ENCODE measurements at places on chromosomes 13 and 19.

DNA sequence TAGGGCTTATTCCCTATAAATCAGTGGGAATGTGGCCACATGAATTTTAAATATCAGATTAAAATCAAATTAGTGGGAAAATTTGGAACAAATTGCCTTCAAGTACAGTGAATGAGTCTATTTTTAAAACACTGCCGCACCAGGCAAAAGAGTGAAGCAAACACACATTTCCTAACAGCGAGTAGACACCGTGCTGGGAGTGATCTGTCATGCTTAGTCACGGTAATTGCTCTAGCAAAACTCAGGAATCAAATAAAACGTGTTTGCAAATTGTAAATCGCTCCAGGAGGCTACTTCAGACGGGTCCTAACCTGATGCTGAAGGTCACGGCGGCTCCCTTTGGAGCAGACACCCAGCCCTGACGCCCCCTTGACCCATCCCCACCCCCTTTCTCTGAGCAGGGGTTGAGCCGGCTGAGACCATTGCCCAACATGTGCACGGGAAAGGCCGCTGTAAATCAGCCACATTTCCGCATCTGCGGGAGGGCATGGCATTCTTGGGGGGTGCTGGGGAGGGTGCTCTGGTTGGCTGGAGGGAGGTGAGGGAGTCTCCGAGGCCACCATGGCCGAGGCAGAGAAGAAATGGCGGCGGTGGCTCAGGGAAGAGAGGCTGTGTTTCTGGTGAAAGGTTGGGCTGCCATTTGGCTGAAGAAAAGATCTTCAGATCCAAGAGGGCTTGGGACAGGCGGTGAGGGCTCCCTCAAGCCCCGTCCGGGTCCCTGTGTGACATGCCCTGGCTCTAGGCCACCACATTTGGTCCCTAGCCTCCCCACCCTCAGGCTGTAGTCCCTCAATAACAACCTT is 8.9 kb downstream of the CEBPA start:
- DNase-seq, result no peak

DNA sequence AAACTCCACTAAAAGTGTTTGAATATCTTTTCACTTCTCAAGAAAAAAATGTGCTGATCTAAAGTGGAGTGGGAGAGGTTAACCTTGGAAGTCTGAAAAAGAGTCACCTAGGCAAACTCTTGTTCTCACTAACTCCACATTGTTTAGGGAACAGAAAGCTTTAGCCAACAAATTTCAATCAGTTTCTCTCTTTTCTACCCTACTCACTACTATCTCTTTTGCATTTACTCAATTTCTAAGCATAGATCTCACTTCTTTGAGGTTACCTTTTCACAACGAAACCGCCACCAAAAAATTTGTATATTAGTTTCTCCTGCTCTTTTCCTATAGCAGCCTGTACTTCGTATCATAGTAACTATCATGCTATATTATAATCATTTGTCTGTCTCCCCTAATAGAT is 6.3 kb downstream of the NHLRC3 start:
- DNase-seq, result no peak

GRCh38 chr19:50221087-50221486 is 17.7 kb downstream of the MYH14 start:
- DNase-seq, result no peak

DNA sequence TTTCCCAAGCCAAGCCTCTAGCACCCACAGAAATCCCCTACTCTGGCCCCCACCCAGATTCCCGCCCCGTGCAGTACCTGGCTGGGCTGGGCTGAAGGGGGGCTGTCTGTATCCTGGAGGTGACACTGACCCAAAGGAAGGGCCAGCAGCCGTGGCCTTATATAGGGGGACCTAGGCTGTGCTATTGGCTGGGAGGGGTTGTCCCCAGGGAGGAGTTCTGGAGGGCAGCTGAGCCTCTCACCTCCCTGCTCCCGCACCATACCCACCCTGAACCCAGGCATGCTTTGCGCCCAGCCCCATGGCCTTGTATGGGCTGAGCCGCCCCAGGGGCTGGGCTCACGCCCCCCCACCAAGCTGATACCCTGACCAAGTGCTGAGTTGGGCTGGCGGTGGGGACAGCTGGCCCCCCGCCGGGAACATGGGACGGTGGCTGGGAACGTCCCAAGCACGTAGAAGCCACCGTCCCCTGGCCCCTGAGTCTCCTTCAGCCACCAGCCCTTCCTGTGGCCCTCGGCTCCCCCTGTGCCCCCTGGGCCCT is at the start of gene CKM:
CKM (minus strand) TSS at position 132 of the 538 bp plus-strand sequence. CDS start 3,162 bp downstream, outside the sequence.
- peak; percentile 90 for DNase-seq

GRCh38 chr19:48400018-48400742 is 6.7 kb downstream of the GRIN2D start:
- no peak for DNase-seq

GRCh38 chr19:35710784-35711723 is 6.7 kb downstream of the ZBTB32 start:
- no peak for DNase-seq

GRCh38 chr19:1613808-1614570 is 8.7 kb upstream of the UQCR11 start:
- peak; percentile 56 for DNase-seq

DNA sequence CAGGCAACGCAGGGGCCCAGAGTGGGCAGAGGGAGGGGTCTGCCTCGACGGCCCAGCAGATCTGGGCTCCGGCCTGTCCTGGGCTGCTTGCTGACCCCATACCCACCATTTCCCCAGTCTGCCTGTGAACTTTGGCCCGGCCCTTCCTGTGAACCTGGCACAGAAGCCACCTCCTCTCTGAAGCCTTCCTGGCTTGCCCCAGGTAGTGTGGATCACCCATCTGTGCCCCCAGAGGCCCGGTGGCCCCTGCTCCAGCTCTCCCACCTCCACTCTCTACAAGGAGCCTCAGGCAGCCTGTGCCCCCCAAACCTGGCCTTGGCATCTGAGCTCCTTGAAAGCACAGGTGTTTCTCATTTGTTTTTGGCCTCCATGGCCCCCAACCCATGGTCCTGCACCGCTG is 15.7 kb downstream of the PLEKHF1 start:
- no peak for DNase-seq
